ENCODE measurements at places on chromosomes 16 and 17.

- DNase-seq = no peak
These were observed 21.4 kb downstream of the PLCD3 start for GRCh38 chr17:45110676-45111611.

DNA sequence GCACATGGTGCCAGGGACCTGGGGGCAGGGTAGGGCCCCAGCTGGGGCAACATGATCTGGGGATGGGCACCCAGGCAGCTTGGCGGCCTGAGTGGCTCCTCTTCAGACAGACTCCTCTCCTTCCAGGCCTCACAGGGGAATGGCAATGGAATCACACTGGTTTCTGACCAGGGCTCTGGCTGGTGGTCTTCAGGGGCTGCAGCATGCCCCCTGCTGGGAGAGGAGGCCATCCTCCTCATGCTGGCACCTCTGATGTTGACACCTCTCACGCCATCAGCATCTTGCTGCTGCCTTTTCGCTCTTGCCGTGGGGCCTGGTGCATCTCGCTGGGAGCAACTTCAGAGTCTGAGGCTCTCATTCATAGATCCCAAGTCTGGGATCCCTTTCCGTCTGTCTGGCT is 11.2 kb upstream of the GFOD2 start:
- DNase-seq = no peak

DNA sequence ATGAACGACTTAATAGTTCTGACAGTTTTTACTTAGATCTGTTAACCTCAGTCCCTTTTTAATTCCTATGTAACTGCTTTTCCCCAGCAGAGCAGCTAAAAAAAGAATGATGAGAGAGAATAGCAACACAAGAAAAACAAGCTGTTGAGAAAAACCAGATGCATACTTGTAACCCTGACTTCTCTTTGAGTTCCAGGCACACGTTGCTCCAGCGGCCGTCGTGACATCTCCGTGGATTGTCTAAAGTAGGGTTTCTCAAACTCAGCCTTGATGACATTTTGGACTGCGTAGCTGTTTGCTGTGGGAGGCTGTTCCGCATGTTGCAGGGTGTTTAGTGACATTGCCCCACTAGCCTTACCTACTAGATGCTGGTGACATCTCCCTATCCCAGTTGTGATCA is 324.0 kb downstream of the SNX29 start:
- no peak for DNase-seq

GRCh38 chr17:77424585-77425344 is 284.0 kb downstream of the SEC14L1 start:
- peak; percentile 92 for DNase-seq
